T-helper 1 cell (primary cell): ENCODE measurements at places on chromosomes 13 and 19.

DNA sequence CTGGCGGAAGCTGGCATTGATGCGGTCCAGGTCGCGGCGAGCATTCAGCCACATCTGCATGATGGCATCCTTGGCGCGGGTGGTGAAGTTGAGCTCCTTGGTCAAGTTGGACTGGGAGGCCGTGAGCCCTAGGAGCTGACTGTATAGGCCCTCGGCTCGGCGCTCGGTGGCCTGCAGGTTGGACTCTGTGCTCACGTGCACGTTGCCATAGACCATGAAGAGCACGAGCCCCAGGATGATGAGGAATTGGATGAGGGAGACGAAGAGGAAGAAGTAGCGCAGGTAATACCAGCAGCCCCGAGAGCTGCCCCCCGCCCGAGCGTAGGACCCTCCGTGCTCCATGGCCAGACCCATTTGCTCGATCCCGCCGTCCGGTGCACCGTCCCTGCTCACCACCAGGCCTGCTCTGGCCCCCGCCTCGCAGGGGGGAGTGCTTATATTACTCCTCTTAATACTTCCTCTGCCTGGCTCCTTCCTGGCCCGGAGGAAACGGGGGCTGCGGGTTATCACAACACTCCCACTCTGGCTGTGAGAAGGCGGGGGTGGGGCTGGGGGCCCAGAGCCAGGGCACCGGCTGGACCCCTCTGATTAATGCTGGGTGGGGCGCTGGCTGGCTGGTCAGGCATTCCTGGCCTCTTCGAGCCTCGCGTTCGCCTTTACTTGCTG lies at the start of gene PLVAP:
Gene PLVAP (minus strand): TSS at position 408 of the 666 bp plus-strand sequence. CDS start 54 bp downstream, at position 354.
- DNase-seq = no peak

GRCh38 chr13:32851083-32852069 lies 164.8 kb upstream of the KL start:
- DNase-seq = no peak

DNA sequence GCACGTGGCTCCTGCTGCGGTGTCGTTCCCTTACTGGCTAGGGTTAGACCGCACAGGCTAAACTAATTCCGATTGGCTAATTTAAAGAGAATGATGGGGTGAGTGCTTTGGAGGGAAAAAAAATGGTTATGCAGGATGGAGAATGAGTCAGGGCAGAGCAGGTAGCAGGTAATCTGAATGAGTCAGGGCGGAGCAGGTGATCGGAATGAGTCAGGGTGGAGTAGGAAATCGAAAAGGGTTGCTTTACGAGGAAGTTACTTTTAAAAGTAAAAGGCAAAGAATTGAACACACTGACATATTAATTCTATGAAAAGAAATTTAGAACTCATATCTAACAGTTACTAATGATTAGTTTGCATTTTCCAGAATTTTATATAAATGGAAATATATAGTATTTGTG lies 335.5 kb downstream of the FOXO1 start:
- no peak for DNase-seq

DNA sequence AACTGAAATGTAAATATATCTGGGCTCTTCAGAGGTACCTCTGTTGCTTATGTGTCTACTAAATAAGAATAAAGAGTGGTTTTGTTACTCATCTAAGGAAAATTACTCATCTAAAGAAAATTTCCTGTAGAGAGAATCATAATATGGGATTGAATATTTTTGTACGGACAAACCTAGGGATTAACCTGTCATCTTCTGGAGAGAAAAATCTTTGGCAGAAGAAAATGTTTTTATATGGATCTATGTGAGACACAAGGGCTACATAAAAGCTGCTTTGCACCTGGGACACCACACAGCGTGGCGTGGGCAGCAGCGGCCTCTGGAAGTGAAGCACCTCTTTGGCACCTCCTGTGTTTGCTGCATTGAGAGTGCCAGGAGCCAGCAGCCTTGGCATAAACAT lies 242.9 kb upstream of the DACH1 start:
- no peak for DNase-seq

DNA sequence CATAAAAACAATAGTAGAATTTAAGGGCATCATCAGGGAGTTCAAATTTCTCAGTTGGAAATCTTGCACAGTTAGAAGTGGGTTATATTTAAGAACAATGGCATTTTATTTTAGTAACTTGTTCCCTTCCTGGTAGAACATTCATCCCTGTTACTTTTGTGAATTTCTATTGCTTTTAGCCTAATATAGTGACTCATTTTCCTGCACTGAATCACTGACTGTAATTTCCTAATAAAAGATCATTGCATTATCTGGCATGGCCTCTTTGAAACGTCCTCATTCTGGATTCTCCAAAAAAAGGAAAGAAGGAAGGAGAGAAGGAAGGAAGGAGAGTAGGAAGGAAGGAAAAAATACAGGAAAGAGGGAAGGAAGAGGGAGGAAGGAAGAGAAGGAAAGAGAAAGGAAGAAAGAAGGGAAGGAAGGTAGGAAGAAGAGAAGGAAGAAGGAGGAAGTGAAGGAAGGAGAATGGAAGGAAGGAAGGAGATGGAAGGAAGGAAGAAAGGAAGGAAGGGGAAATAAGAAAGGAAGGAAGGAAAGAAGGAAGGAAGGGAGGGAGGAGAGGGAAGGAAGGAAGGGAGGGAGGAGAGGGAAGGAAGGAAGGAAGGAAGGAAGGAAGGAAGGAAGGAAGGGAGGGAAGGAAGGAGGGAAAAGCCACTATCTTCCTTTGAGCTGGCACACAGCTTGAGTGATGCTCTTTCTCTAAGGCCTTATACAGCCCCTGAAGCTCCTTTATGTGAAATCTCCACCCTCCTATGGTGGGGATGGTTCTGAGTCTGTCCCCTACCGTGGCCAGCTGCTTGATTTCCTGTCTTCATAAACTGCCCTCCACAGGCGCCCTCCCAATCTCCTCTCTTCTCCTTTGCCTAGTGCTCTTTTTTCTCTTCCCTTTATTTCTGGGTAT lies 29.8 kb upstream of the TM9SF2 start:
- DNase-seq = no peak

GRCh38 chr13:91719033-91719432 lies 320.6 kb downstream of the GPC5 start:
- no peak for DNase-seq

DNA sequence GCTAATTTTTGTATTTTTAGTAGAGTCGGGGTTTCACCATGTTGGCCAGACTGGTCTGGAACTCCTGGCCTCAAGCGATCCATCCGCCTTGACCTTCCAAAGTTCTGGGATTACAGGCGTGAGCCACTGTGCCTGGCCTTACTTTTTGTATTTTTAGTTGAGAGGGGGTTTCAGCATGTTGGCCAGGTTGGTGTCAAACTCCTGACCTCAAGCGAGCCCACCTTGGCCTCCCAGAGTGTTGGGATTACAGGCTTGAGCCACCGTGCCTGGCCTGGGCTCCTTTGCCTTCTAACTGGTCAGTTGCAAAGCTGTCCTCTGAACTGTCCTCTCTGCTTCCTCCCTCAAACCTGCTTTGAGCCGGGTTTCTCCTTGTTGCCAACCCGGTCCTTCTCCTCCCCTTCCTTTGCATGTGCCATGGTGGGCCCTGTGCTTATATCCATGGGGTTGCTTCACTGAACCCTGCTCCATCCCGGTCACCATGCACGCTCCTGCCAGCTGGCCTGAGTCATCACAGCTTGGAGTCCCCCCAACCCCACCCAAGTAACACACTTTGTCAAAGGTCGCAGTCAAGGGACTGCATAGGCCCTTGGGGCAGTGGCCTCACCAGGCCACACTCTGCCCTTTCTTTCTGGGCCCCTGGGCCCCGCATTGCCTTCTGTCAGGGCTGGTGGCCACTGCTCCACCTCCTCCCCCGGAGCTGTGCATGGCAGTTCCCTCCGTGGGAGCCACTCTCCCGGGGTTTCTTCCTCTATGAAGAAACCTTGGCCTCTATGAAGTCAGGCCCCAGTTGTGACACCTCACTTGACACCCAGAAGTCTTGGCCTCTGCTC lies 21.2 kb downstream of the WTIP start:
- no peak for DNase-seq

- no peak for DNase-seq
Observed at GRCh38 chr19:5923356-5923755, 9.3 kb downstream of the CAPS start.

GRCh38 chr13:25864936-25865335 lies 186.9 kb downstream of the SHISA2 start:
- no peak for DNase-seq

- DNase-seq = no peak
Observed at GRCh38 chr19:54475706-54476105, 2.6 kb upstream of the CDC42EP5 start.

- DNase-seq = no peak
Observed at GRCh38 chr19:455851-456546, 4.8 kb downstream of the SHC2 start.

- no peak for DNase-seq
Observed at GRCh38 chr19:46660551-46661019, 397 bp downstream of the DACT3 start.

DNA sequence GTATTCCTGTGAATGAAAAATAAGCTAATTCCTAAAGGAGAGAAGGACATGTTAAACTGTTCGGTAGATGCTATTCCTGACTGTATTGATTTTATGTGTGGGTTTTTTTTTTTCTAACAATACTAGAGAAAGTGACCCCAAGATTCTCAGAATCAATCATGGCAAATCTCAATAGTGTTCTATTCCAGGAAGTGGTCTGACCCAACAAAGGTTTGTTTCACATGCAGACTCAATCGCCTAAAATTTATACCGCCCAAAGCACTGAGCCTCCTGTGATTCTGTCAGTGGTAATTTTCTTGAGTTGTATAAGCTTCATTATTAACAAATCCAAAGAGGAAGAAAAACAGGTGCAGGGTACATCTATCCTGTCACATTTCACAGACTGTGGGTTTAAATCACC lies 293.7 kb downstream of the SUCLA2 start:
- DNase-seq = no peak

DNA sequence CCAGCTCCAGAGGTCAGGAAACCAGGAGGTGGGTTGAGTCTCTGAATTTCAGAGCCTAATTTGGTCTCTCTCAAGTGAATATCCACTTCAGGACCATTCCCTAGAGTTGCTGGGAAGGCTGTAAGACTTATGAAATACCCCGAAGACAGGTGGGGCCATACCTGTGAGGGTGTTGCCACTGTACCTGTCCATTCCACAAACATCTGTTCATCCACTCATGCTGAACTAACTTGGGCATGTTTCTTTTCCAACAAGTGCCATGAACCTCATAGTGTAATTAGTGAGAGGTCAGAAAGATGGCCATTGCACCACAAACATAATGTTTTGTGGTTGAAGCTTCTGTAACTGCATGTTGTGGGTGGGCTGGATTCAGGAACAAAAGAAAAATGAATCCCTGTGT lies 7.8 kb downstream of the ILF3 start:
- DNase-seq = no peak

GRCh38 chr13:62524498-62524897 lies 1108.8 kb upstream of the PCDH20 start:
- no peak for DNase-seq

DNA sequence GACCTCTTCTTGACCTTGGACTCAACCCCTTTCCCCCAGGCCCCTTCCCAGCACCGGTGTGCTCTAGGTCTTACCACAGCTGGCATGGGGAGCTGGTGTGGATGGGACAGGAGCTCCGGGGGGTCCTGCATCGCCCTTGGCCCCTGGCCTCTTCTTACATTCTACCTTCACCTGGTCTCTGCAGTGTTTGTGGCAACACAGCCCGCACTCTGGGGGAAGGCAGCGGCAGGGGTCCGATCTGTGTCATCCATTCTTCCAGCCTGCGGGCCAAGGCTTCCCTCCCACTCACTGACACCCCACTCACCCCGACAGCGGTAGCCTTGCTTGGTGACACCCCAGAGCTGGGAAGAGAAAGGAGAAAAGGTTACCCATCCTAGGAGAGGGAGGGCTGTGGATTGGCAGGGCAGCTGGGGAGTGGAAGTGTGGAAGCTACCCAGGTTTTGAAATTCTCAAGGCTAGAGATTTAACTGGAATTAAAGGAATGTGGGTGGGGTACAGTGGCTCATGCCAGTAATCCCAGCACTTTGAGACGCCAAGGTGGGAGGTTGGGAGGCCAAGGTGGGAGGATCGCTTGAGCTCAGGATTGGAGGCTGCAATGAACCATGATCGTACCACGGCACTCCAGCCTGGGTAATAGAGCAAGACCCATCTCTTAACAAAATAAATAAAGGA lies 8.3 kb downstream of the FAM98C start:
- DNase-seq = no peak

DNA sequence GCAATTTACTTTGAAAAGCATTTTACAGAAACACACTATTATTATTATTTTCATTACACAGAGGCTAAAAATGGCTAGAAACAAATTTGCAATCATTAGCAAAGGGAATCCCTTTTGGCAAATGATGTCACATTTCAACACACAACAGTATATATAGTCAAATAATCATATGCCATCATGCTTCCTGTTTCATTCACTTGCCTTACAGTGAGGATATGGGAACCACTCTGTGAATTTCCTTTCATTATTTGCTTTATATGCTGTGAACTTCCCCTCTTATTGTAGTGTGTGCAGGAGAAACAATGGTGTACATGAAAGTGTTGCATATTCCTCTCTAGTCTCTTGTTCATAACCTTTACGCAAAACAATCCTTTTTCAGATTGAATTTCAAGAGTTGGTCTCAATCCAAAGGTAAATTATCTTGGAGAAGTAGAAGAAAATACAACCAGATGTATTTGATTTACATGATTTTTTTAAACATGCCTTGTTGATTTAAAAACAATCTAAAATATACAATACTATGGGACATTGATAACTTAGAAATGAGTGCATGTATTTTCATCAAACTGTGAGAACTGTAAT lies 657.3 kb downstream of the EFNB2 start:
- DNase-seq = no peak

- DNase-seq = no peak
Observed at GRCh38 chr13:74067818-74068217, 66.4 kb downstream of the KLF12 start.

DNA sequence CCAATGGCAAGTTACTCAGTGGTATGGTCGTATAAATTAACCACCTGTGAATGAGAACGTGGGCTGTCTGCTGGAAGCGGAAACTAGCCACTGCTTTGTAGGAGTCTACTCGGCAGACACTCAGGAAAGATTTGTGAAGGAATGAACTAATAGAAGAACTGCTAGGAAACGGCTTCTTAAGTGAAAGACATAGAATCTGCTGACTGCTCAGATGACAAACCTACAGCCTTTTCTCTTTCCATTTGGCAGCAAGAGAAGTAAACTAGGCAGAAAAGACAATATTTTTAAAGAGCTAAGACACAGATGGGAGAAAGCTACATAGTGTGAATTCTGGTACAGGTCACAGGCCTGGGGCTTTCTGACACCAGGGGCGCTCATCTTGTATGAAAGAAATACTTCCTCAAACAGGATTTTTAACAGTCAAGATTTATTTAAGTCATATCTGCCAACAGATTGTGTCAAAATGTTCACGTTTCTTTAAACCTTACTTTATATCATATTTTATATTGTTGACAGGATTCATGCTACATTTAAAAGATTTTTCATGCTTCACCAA lies 78.4 kb downstream of the MIPEP start:
- no peak for DNase-seq

GRCh38 chr13:79307433-79307861 lies 98.6 kb downstream of the RBM26 start:
- no peak for DNase-seq

GRCh38 chr19:18419195-18419698 lies at the start of gene SSBP4:
SSBP4 (plus strand) TSS chr19:18419398; CDS start chr19:18419649, 251 bp downstream.
- DNase-seq = peak; percentile 62

GRCh38 chr13:95295026-95295425 lies 6.2 kb downstream of the ABCC4 start:
- DNase-seq = no peak

GRCh38 chr13:23921451-23921888 lies 24.2 kb upstream of the C1QTNF9B start:
- no peak for DNase-seq

- DNase-seq = no peak
Observed at GRCh38 chr19:38650172-38650775, 2.8 kb downstream of the ACTN4 start.
